ENCODE measurements at places on chromosomes 13 and 19. TPM values are rescaled to one million over a fixed set of nuclear protein-coding genes. Genes with fewer than 3 reads are reported as not detected.

DNA sequence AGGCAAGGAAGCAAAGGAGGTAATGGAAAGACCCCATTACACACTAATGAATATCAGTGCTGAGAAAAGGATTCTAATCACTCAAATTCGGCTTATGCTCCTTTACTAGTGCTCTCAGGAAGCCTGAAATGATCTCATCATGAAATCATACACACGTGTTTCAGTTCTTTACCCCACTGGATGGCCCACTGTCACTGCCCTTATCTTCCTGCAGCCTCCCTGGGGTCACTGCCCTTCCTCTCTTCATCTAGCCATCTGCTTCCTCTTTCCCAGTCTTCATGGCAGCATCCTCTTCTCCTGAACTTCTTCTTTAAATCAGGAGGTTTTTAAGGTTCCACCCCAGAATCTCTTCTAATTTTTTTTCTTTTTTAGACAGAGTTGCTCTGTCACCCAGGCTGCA lies 27.9 kb upstream of the EEF1AKMT1 start:
- no peaks in the 10 kb centered on the region for H3K27me3 ChIP-seq
- DNase-seq = no peak
- no peak overlapping the region for H3K4me3 ChIP-seq

DNA sequence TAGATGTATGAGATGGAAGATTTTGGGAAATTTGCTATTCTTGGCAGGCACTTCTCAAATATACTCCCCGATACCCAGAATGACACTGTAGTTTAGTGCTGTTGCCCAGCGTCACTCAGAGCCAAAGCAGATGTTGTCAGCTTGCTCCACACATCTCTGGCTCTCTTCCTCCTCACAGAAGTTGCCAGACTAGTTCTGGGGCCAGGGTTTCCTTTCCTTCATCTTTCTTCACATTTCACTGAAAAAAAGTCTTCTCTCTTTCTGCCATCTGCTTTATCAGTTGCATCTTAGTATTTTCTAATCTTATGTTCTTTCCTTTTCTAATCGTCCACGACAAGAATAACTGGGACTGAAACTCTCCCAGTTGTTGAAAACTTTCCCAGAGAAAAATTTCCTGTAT lies 251.4 kb downstream of the RGCC start:
- H3K27me3 ChIP-seq = no peaks in the 10 kb centered on the region
- DNase-seq = no peak

- no peak for DNase-seq
- no peaks in the 10 kb centered on the region for H3K36me3 ChIP-seq
- H3K4me3 ChIP-seq = no peak overlapping the region
- H3K4me1 ChIP-seq = no peaks in the 10 kb centered on the region
Measured at GRCh38 chr19:5002143-5002542, 33.2 kb downstream of the KDM4B start.

DNA sequence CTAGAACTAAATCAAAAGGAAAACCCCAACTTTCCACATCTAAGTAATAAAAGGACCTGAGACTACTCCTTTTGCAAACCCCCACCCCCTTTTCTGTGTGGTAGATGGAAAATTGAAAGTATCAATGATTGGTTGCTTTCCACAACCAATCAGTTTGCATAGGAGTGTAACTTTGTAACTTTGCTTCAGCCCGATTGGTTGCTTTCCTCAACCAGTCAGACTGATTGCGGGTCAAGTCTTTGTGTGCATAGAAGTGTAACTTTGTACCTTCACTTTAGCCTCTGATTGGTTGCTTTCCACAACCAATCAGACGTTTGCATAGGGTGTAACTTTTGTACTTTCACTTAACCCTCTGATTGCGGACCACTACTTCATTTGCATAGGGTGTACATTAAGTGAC lies 8.0 kb upstream of the B3GLCT start:
- no peaks in the 10 kb centered on the region for H3K27me3 ChIP-seq
- no peaks in the 10 kb centered on the region for H3K4me1 ChIP-seq
- DNase-seq = no peak

DNA sequence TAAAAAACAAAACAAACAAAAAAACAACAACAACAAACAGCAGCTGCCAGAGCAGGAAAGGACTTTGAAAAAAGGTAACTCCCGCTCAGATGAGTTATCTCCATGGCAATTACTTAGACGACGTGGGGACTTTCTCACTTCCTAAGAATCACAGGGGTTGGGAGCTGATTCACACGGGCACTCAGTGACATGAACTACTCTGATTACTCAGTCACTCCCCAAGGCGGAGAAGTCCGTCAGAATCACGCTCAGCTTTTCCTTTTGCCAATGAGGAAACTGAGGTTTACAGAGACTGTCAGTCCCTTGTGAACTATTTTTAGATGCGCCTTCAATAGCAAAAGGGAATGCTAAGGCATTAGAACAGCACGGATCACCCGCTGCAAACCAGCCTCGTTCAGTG lies 32.3 kb upstream of the MATK start:
- peaks cover 3% of the 10 kb centered on the region for H3K4me1 ChIP-seq
- DNase-seq = no peak
- no peaks in the 10 kb centered on the region for H3K27me3 ChIP-seq
- peak overlapping the region; percentile 55 for H3K27ac ChIP-seq
- no peaks in the 10 kb centered on the region for H3K36me3 ChIP-seq

DNA sequence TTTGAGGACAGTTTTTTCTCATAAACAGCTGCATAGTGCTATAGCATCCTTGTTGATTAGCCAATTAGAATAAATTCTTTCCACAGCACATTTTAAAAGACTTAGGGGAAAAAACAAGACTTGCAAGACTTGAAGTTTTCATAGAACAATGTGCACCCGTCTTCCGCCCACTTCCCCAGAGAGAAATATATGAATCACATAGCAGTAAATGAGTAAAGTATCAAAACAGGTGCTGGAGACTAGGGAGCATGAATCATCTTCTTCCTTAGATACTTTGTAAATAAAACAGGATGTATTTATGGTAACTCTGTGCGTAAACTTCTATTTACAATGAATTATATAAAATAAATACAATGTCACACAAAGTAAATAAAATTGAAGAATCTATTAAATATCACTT lies 75.1 kb downstream of the COL4A2 start:
- no peak overlapping the region for H3K4me3 ChIP-seq
- no peak overlapping the region for H3K27ac ChIP-seq
- DNase-seq = no peak
- H3K36me3 ChIP-seq = no peaks in the 10 kb centered on the region
- H3K4me1 ChIP-seq = peaks cover 4% of the 10 kb centered on the region

GRCh38 chr19:12983542-12984142 lies 11.6 kb upstream of the NFIX start:
- no peaks in the 10 kb centered on the region for H3K36me3 ChIP-seq
- DNase-seq = peak; percentile 89

GRCh38 chr19:33459222-33460090 lies 62.1 kb downstream of the PEPD start:
- DNase-seq = peak; percentile 41
- H3K4me1 ChIP-seq = no peaks in the 10 kb centered on the region
- H3K27ac ChIP-seq = no peak overlapping the region
- H3K4me3 ChIP-seq = no peak overlapping the region
- no peaks in the 10 kb centered on the region for H3K27me3 ChIP-seq

DNA sequence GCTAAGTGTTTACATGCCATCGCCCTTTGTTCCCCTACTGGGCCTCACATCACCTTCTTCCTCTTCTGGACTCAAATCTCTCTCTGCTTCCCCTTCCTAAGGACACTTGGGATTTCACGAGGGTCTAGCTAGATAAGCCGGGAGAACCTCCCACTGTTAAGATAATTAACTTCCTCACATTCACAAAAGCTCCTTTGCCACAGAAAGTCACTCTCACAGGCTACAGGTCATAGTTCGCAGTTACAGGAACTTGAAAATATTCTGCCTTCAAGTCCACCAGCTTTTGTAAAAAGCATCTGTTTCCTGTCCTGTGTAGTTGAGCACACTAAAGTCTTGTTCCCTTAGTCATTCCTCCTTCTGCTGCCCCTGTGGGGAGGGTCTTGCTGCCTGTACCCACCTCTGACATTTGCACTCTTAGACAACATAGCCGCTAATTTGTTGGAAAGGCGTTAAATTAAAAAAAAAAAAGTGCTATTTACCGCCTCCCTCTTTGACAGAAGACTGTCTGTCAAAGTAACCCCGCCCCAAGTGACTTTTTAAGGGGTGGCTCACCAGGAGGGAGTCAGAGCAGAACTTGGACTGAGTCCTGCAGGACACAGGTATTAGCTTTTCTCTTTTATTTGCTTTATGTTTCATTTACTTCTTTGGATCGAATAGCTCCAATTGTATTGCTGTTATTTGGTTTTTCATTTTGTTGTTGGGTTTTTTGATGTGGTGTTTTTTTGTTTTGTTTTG lies 26.8 kb upstream of the CEACAM21 start:
- peak overlapping the region; percentile 72 for H3K27ac ChIP-seq
- H3K36me3 ChIP-seq = no peaks in the 10 kb centered on the region
- H3K27me3 ChIP-seq = peaks cover 3% of the 10 kb centered on the region
- H3K4me1 ChIP-seq = peaks cover 28% of the 10 kb centered on the region

DNA sequence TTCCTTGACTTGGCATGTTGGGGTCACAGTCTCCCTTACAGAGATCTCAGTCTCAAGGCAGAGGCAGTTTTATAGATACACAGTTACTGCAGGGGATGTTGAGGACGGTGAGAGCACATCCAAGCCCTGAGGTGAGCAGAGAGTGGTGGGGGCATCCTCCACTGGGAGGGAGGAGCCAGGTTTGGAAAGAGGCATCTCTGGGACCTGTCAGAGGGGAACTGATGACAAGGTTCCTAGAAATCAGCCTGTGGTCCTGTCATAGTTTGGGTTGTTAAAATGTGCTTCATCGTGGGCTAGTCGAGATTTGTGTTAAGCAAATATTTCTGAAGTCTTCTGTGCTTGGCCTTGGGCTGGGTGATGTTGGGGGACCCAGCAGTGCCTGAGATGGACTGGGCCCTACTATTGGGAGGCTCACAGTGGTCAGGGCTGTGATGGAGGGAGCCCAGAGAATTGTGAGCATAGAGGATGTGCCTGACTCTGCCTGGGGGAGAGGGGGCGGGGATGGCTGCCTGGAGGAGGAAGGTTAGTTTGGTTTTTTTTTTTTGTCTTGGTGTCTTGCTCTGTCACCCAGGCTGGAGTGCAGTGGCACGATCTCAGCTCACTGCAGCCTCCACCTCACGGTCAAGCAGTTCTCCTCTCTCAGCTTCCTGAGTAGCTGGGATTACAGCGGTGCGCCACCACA lies 3.9 kb downstream of the SUPT5H start:
- H3K27me3 ChIP-seq = no peaks in the 10 kb centered on the region
- no peak overlapping the region for H3K27ac ChIP-seq
- DNase-seq = no peak
- peaks cover 28% of the 10 kb centered on the region for H3K36me3 ChIP-seq

GRCh38 chr13:90154311-90154960 lies 1193.1 kb upstream of the MIR17HG start:
- H3K4me1 ChIP-seq = no peaks in the 10 kb centered on the region
- H3K27me3 ChIP-seq = no peaks in the 10 kb centered on the region
- DNase-seq = no peak
- H3K36me3 ChIP-seq = no peaks in the 10 kb centered on the region
- H3K27ac ChIP-seq = no peak overlapping the region

Gene ACP7
- total RNA-seq = not detected

Gene CGB5
- total RNA-seq = not detected

Gene TMC4
- total RNA-seq = 48.3 TPM

Gene ZNF229
- 3.0 TPM for total RNA-seq

All from upper lobe of right lung (tissue), 1 donor.